ENCODE measurements at places on chromosomes 2 and 18.

DNA sequence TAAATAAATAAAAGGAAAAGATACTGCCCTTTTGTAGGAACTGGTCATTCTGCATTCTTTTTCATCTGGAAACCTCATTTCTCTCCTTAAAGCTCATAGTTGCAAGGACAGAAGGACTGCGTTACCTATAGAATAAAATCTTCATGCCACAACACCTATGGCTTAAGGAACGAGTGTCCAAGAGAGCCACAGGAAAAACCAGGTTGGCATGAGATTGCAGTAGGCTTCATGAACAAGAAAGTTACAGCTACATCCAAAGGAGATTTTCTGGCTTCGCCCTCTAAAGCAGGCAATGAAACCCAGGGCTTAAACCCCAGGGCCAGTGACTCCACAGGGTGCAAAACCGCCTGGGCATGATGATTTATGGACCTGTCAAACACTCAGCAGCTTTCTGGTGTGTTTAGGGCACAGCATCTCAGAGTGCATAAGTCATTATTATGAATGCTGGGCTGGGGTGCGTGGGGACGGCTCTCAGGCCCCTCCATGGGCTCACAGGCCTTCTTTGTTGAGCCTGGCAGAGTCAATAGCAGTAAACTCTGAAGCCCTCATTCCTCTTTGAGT lies 30.7 kb upstream of the PIEZO2 start:
- DNase-seq, result no peak

- peak; percentile 65 for DNase-seq
These were observed at the start of gene IAH1 for GRCh38 chr2:9474361-9475057. IAH1 (plus strand) TSS chr2:9474551; CDS start chr2:9474567, 16 bp downstream.

- DNase-seq, result no peak
These were observed 800.8 kb upstream of the ID2 start for GRCh38 chr2:7881063-7881462.

DNA sequence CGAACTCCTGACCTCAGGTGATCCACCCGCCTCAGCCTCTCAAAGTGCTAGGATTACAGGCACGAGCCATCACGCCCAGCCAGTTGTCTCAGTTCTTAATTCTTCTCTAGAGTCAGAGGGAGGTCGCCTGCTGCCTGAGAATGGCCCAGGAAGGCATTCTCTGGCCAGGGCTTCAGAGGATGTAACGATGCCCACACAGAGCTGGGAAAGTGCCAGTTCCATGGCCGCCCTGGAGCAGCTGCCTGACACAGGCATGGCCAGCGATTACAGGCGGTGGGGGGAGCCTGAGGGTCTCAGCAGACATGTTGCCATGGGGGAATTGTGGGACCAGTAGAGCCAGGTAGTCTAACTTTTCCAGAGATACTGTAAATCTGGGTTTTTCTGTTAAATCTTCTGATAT lies 25.6 kb upstream of the DNMT3A start:
- DNase-seq, result no peak

GRCh38 chr2:133561045-133561852 lies 7.0 kb downstream of the NCKAP5 start:
- no peak for DNase-seq

DNA sequence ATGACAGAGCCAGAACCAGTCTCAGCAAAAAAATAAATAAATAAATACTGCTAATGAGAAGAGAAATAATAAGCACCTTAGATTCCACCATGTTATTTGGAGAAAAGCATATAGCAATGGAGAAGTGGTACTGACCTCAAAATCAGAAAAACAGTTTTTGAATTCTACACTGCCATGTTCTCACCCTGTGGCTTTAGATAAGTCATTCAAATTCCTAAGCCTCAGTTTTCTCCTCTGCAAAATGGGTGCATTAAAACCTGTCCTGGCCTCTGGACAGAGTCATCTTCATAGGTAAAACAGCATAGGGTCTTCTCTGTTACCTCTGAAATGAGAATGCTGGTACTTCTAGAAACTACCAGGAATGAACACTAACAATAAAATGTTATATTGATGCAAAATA lies 62.2 kb upstream of the RMP24 start:
- no peak for DNase-seq

DNA sequence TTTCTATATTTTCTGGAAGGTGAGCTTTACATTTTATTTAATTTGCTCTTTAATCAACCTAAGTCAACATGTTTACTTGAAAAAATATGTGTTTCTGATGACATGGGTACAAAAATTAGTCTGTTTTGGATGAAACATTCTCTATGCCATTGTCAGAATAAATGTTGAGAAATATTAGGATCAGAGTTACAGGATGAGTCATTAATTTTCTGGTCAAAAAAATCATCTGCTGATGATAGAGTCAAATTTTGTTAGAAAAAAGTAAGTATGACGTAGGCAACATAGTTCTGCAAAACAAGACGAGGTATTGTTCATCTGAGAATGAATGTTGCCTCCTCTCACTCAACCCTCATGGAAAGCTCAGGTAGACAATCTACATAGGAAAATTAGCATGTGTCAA lies 107.6 kb upstream of the CAVIN2 start:
- no peak for DNase-seq

DNA sequence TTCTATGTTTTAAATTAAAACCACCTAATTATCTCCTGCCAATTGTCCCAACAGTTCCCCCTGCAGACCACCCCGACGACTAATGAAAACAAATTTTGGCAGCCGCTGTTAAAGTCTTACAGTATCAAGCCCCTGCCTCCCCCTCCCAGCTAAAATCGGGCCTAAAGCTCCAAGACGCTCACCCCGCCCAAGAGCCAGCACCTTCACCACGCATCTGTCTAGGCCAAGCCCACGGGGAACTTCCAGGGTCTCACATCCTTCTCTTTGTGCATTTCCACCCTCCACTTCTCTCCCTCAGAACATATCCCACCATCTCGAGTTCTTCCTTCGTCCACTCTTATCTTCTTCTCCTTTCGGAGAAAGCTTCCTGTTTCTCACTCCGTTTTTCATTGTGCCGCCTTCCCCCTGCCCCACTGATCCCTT lies 445 bp downstream of the PRPF40A start:
- DNase-seq, result no peak

DNA sequence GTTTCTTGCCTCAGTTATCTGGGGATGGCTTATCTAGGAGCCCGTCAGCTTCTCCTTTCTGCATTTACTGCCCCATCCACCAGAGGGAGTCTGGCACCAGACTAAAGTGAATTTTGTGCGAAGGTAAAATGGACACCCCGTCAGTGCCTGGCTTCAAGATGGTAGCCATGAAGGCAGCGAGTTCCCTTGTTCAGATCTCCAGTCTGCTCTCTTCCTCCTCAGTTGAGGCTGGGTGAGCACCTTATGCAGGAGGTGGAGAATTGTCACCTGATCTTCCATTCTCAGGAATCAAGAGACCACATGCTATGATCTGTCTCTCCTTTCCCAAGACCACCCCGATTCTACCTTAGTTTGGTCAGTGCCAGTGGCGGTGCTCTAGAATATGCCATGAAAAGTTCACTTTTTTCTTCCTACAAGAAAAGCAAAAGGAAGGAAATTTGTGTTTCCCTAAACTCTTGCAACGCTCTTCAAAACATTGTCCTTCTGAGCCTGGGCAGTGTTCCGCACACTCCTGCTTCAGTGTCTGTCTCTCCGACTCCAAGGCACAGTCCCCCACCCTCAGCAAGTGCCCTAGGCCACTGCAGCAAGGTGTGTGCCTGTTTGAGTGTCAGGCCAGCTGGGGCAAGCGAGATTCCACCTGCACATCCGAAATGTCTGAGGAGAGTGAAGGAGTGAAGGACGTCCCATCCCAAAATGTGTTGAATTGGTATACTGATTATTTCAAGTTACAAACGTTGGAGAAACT lies 168.6 kb downstream of the SS18 start:
- DNase-seq, result no peak

DNA sequence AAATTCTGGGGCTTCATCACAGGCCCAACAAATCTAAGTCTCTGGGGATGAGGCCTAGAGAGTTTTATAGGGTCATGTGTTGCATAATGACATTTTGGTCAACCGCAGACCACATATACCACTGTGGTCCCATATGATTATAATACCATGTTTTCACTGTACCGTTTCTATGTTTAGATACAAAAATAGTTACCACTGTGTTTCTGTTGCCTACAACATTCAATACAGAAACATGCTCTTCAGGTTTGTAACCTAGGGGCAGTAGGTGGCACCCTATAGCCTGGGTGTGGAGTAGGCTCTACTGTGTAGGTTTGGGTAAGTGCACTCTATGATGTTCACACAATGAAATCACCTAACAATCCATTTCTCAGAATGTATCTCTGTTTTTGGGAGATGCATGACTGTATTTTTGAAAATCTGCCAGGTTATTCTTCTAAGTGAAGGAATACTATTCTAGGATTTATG lies 485.2 kb downstream of the PTPRM start:
- no peak for DNase-seq

- no peak for DNase-seq
These were observed 715 bp upstream of the MEMO1 start for GRCh38 chr2:32011485-32011960.

- no peak for DNase-seq
These were observed 627 bp upstream of the GALR1 start for GRCh38 chr18:77248873-77249568.

DNA sequence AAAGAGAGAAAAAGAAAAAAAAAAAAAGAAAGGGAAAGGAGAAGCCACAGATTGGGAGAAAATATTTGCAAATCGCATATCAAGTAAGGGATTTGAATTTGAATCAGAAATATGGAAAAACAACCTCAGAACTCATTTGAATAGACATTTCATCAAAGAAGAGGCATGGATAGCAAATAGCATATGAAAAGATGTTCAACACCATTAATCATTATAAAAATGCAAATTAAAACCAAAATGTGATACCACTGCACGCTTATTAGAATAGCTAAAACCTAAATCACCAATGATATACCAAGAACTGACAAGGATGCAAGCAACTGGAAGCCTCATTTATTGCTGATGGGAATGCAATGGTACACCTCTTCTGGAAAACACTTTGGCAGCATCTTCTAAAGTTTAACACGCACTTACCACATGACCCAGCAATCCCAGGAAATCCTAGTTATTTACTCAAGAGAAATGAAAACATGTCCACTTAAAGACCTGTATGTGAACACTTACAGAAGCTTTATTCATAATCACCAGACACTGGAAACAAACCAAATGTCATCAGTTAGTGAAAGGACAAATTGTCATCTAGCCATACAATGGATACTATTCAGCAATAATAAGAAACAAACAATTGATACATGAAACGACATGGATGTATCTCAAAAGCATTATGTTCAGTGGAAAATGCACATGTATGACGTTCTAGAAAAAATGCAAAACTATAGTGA lies 10.3 kb downstream of the DNER start:
- no peak for DNase-seq

- DNase-seq, result no peak
These were observed 137.2 kb upstream of the KLHL14 start for GRCh38 chr18:32909798-32910561.

DNA sequence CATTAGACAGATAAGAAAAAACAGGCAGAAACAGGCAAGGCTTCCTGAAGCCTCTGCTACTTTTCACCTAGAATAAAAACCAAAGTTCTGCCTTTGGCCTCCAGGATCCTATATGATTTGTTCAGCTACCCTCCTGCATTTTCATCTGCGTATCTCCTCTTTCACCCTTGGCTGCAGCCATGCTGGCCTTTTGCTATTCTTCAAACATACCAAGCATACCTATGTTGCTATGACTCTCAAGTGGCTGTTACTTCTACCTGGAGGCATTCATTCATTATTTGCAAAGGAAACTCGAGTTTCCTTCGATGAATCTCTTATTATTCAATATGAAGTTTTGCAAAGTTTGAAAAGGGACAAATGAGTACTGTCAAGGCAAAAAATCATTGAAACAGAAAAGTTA lies 106.4 kb upstream of the HNMT start:
- DNase-seq, result no peak

DNA sequence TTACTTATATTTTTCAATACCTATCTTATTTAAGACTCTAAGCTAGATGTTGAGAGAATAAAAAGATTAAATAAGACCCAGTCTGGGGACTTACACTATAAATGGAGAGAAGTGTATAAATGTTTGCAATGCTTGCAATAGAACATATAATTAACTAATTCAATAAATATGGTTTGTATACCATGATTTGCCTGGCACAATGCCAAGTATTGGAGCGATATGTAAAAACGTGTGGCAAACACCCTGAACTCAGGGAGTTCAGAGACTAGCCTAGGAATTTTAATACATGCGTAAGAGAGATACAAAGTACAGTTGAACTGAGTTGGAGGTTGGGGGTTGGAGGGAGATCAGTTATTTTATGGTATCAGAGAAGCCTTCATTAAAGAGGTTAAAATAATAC lies 251.8 kb upstream of the DDX18 start:
- DNase-seq, result no peak

DNA sequence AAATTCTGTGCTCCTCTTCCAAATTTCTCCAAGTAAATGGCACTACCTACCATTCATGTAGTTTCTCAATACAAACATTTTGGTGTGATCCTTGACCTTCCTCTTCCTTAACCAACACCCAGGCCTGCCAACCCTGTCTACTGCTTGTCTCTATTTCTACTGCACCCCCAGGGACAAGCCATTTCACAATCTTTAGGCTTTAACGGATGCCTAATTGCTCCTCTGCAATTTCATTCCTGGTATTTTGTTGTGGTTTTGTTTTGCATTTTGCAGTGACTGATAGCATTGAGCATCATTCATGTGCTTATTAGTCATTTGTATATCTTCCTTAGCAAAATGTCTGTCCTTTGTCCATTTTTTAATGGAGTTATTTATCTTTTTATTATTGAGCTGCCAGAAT lies 10.0 kb downstream of the FAP start:
- no peak for DNase-seq

DNA sequence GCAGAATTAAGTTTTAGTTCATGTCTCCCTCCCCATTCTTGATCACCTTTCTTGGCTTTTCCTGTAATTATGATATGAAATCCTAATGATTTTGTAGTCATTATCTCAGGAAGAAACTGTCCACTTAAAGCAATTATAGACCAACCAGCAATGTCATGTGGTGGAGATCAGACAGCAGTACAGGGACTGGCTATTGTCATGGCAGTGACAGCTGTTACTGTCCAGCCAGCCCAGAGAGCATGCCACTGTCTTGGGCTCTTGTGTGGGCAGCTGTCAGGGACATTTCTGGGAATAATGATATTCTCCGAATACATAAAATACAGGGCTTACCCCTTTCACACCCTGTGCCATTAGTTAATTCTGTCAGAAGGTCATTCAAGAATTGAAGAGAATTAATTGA lies 355.3 kb upstream of the RAB12 start:
- no peak for DNase-seq

DNA sequence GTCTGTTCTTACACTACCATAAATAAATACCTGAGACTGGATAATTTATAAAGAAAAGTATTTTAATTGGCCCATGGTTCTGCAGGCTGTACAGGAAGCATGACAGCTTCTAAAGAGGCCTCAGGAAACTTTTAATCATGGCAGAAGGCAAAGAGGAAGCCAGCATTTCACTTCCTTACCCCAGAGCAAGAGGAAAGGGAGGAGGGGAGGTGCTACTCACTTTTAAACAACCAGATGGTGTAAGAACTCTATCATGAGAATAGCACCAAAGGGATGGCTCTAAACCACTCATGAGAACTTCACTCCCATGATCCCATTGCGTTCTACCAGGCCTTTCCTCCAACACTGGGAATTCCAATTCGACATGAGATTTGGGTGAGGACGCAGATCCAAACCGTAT lies 344.4 kb upstream of the SLC39A10 start:
- no peak for DNase-seq

GRCh38 chr2:121966663-121967062 lies 211.2 kb downstream of the TSN start:
- no peak for DNase-seq

All from caudate nucleus (tissue), 63 donors.